ENCODE measurements at places on chromosomes 1 and 21. TPM values are rescaled to one million over a fixed set of nuclear protein-coding genes. Genes with fewer than 3 reads are reported as not detected.

Gene PHLDA3
- total RNA-seq = 120 TPM

Gene FGGY
- total RNA-seq = 16.0 TPM

Gene S100A2
- 1.4 TPM for total RNA-seq

Gene ACTN2
- total RNA-seq = under 0.01 TPM
